ENCODE measurements at places on chromosomes 11 and 22.

DNA sequence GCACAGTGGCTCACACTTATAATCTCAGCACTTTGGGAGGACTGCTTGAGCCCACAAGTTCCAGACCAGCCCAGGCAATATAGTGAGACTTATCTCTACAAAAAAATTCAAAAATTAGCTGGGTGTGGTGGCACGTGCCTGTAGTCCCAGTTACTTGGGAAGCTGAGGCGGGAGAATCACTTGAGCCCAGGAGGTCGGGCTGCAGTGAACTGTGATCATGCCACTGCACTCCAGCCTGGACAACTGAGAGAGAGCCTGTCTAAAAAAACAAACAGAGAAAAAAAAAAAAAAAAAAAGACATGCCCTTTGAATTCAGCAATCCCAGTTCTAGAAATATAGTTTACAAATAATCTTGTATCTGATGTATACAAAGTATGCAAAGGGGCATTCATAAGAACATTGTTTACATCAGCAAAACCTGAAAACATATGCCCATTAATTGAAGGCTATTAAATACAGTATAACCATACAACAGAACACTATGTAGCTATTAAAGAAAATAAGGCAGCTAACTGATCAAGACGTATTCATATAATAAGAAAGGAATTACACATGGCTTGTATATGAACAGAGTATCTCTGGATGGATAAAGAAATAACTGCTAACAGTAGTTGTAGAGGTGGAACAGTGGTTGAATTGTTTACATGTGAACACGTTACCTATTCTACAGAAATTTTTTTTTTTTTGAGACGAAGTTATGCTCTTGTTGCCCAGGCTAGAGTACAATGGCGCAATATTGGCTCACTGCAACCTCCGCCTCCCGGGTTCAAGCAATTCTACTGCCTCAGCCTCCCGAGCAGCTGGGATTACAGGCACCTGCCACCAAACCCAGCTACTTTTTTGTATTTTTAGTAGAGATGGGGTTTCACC lies 35.7 kb downstream of the CELF1 start:
- no peak for DNase-seq

DNA sequence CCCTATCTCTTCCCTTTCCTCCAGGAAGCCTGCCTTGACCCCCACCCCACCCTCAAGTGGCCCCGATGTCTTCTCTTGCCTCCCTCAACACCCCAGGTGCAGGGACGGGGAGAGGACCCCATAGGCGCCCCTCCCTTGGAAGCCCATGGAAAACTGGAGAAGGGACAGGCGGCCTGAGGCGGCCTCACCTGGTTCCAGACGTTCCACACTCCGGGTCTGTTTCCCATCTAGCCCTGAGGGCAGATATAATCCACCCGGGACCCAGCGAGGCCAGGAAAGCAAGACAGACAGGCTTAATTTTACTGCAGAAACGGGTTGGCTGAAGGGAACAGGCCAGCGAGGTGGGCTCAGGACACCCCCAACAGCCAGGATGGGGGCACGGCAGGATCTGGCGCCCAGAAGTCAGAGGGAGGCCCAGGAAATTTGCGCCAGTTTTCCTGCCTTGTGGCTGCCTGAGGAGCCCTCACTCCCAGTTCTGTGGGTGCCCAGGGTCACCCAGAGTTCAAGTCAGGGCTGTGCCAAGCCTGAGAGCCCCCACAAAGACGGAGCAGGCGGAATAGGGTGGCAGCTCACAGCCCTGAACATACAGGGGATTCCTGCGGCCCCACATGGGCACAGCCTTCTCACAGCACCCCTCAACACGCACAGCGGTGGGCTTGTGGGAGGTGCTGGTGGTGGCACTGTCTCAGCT lies 3.0 kb upstream of the SIGIRR start:
- no peak for DNase-seq

DNA sequence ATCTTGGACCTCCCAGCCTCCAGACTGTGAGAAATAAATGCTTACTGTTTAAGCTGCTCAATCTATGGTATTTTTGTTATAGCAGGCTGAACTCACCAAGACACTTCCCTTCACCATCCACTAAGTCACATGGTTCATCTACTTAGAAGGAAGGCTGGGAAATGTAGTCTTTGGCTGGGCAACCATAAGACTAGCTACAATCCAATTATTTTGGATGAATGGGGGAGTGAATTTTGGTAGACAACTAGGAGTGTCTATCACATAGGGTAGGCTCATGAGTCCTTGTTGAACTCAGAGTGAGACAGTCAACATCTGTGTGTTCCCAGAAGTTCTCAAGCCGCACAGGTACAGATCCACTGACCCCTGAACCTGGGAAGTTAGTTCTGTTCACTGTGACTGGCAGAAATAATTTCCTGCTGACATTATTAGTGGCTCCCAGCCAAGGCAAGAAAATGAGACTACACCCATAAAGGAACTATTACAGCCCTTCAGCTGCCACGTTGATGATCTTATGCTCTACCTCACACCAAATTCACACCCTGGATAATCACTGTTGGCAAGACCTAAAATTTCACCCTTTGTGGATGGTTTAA lies 3.1 kb upstream of the SLC35C1 start:
- no peak for DNase-seq

- no peak for DNase-seq
Measured at GRCh38 chr11:79174045-79175008, 266.5 kb downstream of the TENM4 start.

- DNase-seq = no peak
Measured at GRCh38 chr11:70482529-70482917, 84.2 kb downstream of the CTTN start.

DNA sequence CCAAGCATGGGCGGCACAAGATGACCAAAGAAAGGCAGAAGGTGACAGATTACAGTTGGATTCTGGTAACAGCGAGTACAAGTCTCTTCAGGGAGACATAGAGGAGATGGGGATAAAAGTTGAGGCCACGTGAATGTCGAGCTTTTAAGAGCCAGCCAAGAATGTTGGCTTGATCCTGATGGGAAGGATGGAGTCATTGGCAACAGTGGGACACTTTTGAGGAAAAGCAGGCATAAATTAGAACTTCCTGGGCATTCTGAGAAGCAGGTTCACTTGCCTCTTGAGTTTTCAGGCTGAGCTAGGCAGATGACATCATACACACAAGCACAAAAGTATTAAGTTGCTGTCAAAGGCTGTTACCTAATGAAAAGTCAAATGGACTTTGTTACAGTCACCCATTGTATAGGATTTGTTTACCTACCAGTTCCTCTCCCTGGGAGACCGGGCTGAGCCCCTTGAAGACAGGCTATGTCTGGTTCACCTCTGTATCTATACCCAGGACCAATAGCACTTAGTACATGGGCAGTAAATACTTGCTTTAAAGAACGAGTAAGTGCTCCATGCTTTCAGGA lies 41.1 kb downstream of the TNRC6B start:
- no peak for DNase-seq

- no peak for DNase-seq
Measured at GRCh38 chr11:70354629-70355028, 43.7 kb upstream of the CTTN start.

DNA sequence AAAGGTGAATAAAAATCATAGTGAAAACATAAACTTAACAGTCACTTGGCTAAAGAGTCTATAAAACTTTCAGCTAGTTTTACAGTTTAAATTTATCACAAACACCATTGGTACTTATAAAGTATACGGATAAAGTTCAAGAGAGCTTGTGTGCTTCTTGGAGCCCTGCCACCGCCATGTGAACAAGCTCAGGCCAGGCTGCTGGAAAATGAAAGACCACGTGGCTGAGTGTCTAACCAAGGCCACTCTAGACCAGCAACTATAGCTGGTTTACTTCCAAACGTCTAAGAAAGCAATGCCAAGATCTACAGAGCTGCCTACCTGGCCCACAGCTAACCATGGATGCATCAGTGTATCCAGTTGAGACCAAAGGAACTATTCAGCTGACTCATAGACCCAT lies 66.3 kb upstream of the API5 start:
- DNase-seq = no peak

GRCh38 chr11:3232956-3233355 lies 739 bp upstream of the MRGPRE start:
- no peak for DNase-seq

GRCh38 chr11:74731301-74732094 lies at the start of gene CHRDL2:
TSS of gene CHRDL2 (minus strand) at chr11:74731426. CDS start at chr11:74730888, 538 bp downstream.
- DNase-seq = no peak

- no peak for DNase-seq
Measured at GRCh38 chr11:123203934-123204333, 8.9 kb upstream of the CLMP start.

GRCh38 chr11:61028135-61028729 lies 56.8 kb downstream of the CD6 start:
- DNase-seq = peak; percentile 57

DNA sequence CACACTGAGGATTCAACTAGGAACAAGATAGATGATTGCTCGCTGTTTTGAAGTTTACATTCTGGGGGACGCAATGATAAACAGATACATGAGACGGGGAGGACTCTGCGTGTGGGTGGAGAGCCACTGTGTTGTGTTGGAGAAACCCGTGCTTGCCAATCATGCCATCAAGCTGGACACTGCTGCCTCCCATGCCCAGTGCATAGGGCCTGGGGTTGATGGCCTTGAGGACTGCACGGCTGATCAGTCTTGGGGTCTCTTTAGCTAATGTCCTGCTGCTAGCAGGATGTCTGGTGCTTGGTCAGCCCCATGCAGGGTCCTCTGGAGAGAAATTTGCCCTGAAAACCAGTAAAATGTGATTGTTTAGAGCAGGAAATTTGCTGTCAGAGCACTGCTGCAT lies 221.2 kb upstream of the B3GAT1 start:
- no peak for DNase-seq

DNA sequence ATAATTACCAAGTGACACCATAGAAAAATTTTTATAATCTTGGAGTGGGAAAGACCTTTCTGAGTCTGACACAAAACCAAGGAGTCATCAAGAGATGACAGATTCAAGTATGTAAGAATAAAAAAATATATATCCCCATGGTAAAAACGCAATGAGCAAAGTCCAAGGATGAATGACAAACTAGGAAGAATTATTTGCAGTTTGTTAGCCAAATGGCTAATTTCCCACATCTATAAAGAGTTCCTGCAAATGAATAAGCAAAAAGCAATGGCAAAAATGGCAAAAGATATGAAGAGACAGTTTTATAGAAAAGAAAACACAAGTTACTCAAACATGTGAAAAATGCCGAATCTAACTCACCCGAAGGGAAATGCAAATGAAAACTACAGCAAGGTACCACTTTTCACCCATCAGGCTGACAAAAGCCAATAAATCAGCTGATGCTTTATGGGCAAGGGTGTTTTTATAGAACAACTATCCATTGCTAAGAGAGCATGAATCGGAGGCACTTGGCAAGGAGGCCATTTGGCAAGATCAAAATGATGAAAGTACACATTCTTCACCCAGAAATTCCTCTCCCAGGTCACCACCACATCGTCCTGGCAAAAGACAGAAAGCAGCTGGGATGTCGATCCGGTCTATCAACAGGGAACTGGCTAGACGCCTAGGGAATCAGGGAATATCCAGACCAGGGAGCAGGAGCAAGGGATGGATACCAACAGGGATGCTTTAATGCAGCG lies 21.1 kb upstream of the KLHL35 start:
- DNase-seq = no peak

GRCh38 chr11:64247729-64248531 lies 1.2 kb upstream of the PPP1R14B start:
- no peak for DNase-seq

GRCh38 chr22:49300951-49301397 lies 526.7 kb downstream of the BRD1 start:
- DNase-seq = no peak

DNA sequence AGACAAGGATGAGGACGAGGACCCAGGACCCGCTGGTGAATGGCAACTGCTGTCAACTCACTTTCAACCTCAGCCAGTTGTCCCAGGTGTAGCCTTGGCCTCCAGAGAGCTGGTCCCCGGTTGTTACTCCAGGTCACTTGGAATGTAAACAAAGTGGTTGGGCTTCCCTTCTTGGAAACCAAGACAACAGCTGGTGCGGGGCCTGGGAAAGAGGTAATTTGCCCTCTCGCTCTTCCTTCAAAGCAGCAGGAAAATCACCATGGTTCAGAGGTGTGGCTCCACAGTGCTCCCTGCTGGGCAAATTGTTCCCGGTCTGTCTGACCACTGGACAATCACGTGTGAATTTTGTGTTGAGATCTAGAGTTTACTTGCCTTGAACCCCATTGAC lies 15.0 kb downstream of the SLC1A2 start:
- no peak for DNase-seq

GRCh38 chr11:10038521-10039302 lies 255.3 kb downstream of the SBF2 start:
- DNase-seq = no peak

DNA sequence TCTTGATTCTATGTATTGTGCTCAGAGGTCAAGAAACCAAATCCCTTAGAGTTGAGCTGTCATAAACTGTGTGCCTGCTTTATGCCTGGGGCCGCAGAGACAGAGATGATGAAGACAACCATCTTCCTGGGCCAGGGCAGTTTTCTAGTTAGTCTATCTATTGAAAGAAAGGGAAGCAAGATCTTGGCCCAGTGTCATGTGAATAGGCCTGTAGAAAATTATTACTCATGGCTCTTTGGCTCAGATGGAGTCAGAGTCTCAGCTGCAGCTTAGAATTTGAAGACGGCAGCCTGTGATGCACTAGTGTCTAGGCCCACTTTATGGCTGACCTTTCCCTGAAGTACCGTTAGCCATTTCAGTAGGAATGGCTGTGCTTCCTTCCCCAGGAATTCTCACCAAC lies 112.0 kb downstream of the DBX1 start:
- no peak for DNase-seq

- DNase-seq = no peak
Measured at GRCh38 chr11:85539029-85539689, 88.0 kb downstream of the DLG2 start.

DNA sequence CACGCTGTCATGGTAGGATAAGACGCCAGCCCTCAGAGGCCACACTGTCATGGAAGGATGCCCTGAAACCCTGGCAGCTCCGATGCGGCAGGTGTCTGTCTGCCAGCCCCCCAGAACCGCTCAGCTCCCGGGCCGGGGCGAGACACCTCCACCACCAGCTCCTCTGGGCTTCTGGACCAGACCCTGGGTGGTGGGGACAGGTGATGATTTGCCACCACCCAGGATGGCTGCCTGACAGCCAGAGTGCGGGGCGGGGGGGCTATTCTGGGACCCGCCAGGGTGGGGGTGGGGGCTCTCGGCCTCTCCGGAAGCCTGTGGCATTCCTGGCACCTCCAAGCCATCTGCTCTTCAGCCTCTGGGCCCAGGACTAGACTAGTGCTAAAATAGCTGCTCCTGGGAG lies 9.4 kb downstream of the PHLDA2 start:
- DNase-seq = no peak

- DNase-seq = no peak
Measured at GRCh38 chr11:117273550-117274289, 17.4 kb upstream of the BACE1-AS start.
